ENCODE measurements at places on chromosomes 13 and 19. TPM values are rescaled to one million over a fixed set of nuclear protein-coding genes. Genes with fewer than 3 reads are reported as not detected.

The ZNF540 gene
- total RNA-seq = not detected

The TNFSF13B gene
- not detected for total RNA-seq

The MYH14 gene
- total RNA-seq = 2.1 TPM

The ZNF135 gene
- not detected for total RNA-seq

The OR10H1 gene
- total RNA-seq = not detected

The CD33 gene
- 0.22 TPM for total RNA-seq

The ADAMTS10 gene
- 4.7 TPM for total RNA-seq

The UNC13A gene
- 0.10 TPM for total RNA-seq

The KRI1 gene
- 43.3 TPM for total RNA-seq

The ZNF878 gene
- total RNA-seq = 1.1 TPM

The ATP4B gene
- not detected for total RNA-seq

The ATP8B3 gene
- not detected for total RNA-seq

The ZNF491 gene
- total RNA-seq = not detected

The ERICH6B gene
- not detected for total RNA-seq

The CGB3 gene
- total RNA-seq = not detected

The ADPRHL1 gene
- total RNA-seq = 2.8 TPM

The RCBTB1 gene
- 3.6 TPM for total RNA-seq

The PCDH17 gene
- not detected for total RNA-seq

The PRODH2 gene
- not detected for total RNA-seq

The MBNL2 gene
- total RNA-seq = 28.6 TPM

The HSD17B14 gene
- total RNA-seq = not detected

The PSG7 gene
- total RNA-seq = not detected

The AMH gene
- 4.1 TPM for total RNA-seq

The ZNF442 gene
- total RNA-seq = 4.8 TPM

The LYPD4 gene
- not detected for total RNA-seq

The DLL3 gene
- 5.6 TPM for total RNA-seq

The CYP2A7 gene
- total RNA-seq = not detected

The SBK3 gene
- 0.43 TPM for total RNA-seq

The CRX gene
- total RNA-seq = not detected

The C19orf73 gene
- 4.6 TPM for total RNA-seq

The SH2D3A gene
- total RNA-seq = not detected

The ZNF177 gene
- total RNA-seq = 4.4 TPM

The CNN2 gene
- total RNA-seq = 84.9 TPM

The ZSWIM9 gene
- 0.86 TPM for total RNA-seq

The ATP7B gene
- 1.9 TPM for total RNA-seq

The ONECUT3 gene
- total RNA-seq = not detected

The WASF3 gene
- 6.0 TPM for total RNA-seq

The THSD8 gene
- not detected for total RNA-seq

The SULT2A1 gene
- not detected for total RNA-seq

The SGCG gene
- 15.4 TPM for total RNA-seq

The LMTK3 gene
- total RNA-seq = not detected

The COMP gene
- 0.30 TPM for total RNA-seq

The DNAJC15 gene
- total RNA-seq = 36.8 TPM

The CLEC17A gene
- not detected for total RNA-seq

The VAV1 gene
- total RNA-seq = 0.63 TPM

The PTPRH gene
- total RNA-seq = 3.9 TPM

The KIR2DL3 gene
- not detected for total RNA-seq

The IRGC gene
- not detected for total RNA-seq

The SAFB2 gene
- total RNA-seq = 12.3 TPM

The CEACAM7 gene
- total RNA-seq = not detected

Data from MG63 (cell line).